Thymus (tissue), 14 donors: ENCODE measurements at places on chromosomes 12 and 14. TPM values are rescaled to one million over a fixed set of nuclear protein-coding genes. Genes with fewer than 3 reads are reported as not detected.

GRCh38 chr14:96349286-96350075 is 13.7 kb downstream of the ATG2B start:
- no peak overlapping the region for H3K27ac ChIP-seq
- no peaks in the 10 kb centered on the region for H3K27me3 ChIP-seq
- no peaks in the 10 kb centered on the region for H3K4me1 ChIP-seq

Gene MNAT1
- total RNA-seq, result 64.0 TPM

- no peaks in the 10 kb centered on the region for H3K27me3 ChIP-seq
- DNase-seq, result no peak
- H3K27ac ChIP-seq, result no peak overlapping the region
- no peak overlapping the region for H3K4me3 ChIP-seq
These were observed 6.6 kb downstream of the COA8 start for GRCh38 chr14:103569408-103569807.

- DNase-seq, result no peak
- H3K27ac ChIP-seq, result no peak overlapping the region
- H3K4me1 ChIP-seq, result no peaks in the 10 kb centered on the region
- H3K36me3 ChIP-seq, result no peaks in the 10 kb centered on the region
- no peak overlapping the region for H3K4me3 ChIP-seq
These were observed 162.0 kb downstream of the SAMD4A start for GRCh38 chr14:54728700-54729527.

DNA sequence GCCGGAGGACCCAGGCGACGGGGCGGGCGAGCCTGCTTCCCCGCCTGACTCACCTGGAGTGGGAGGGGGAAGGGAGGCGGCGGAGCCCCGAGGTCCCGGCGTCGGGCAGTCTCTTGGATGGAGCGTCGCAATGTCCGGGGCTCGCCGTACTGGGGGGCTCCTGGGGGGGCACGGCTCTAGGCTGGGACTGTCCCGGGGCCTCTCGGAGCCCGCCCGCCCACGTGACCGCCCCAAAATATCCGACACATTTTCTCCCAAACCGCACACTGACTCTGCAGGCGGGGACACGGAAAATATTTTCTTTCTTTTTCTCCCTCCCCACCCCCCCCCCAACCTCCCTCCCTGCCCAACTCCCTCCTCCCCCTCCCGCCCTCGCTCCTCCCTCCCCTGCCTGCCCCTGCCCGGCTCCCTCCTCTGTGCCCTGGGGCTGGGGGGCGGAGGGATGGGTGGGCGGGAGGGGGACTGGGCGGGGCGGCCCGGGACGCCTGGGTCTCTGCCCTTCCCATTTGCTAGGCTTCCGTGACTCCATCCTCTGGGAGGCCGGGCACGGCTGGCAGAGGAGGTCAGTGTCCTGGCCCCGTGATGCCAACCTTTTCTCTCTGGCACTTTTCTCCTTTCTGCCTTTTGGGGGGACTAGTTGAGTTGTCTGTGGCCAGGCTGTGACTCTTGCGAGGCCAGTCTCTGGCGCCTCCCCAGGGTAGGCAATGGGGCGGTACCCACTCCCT is at the start of gene RARG:
Gene RARG (minus strand): TSS at position 289 of the 725 bp plus-strand sequence. CDS start 4,664 bp downstream, outside the sequence.
- H3K4me3 ChIP-seq, result peak within 1 kb of the TSS; percentile 49
- no peak within 1 kb of the TSS for H3K27ac ChIP-seq
- H3K4me1 ChIP-seq, result peaks cover 36% of the 10 kb centered on the region
- H3K27me3 ChIP-seq, result peaks cover 50% of the 10 kb centered on the region
- no peak for DNase-seq

DNA sequence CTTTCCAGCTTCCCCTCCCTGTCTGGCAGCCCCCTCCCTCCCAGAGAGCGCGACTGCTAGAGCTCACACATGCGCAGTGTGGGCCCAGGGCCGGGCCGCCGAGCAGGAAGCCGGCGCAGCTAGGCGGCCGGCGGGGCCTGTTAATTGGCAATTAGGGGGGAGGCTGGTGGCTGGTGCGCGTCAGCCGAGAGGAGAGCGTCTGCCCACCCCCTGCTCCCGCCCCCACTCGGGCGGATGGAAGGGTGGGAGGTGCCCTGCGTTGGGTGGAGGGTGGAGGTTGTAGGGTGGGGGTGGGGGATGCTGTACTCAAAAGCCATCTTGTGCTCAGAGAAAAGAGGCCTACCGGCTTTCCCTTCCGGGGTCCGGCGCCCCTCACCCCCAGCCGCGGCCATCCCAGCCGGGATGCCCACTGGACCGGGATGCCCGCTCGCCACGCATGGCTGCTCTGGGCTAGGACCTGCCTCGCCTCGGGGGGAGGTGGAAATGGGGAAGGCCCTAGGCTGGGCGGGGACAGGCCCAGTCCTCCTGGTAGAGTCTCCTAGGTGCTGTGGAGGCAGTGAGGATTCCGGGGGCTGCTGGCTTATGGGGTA is 9.2 kb downstream of the HOXC8 start:
- H3K4me1 ChIP-seq, result peaks cover 3% of the 10 kb centered on the region
- peak overlapping the region; percentile 49 for H3K4me3 ChIP-seq
- DNase-seq, result peak; percentile 31
- peaks cover 90% of the 10 kb centered on the region for H3K27me3 ChIP-seq
- H3K27ac ChIP-seq, result no peak overlapping the region
- H3K36me3 ChIP-seq, result no peaks in the 10 kb centered on the region

GRCh38 chr12:89493670-89494302 is 30.8 kb downstream of the GALNT4 start:
- DNase-seq, result no peak
- peaks cover 4% of the 10 kb centered on the region for H3K36me3 ChIP-seq
- H3K4me3 ChIP-seq, result no peak overlapping the region
- no peak overlapping the region for H3K27ac ChIP-seq
- H3K27me3 ChIP-seq, result no peaks in the 10 kb centered on the region
- no peaks in the 10 kb centered on the region for H3K4me1 ChIP-seq

- no peaks in the 10 kb centered on the region for H3K36me3 ChIP-seq
- H3K4me1 ChIP-seq, result no peaks in the 10 kb centered on the region
- DNase-seq, result no peak
- H3K27me3 ChIP-seq, result no peaks in the 10 kb centered on the region
- no peak overlapping the region for H3K4me3 ChIP-seq
- no peak overlapping the region for H3K27ac ChIP-seq
These were observed 78.5 kb downstream of the MDGA2 start for GRCh38 chr14:47596860-47597259.

DNA sequence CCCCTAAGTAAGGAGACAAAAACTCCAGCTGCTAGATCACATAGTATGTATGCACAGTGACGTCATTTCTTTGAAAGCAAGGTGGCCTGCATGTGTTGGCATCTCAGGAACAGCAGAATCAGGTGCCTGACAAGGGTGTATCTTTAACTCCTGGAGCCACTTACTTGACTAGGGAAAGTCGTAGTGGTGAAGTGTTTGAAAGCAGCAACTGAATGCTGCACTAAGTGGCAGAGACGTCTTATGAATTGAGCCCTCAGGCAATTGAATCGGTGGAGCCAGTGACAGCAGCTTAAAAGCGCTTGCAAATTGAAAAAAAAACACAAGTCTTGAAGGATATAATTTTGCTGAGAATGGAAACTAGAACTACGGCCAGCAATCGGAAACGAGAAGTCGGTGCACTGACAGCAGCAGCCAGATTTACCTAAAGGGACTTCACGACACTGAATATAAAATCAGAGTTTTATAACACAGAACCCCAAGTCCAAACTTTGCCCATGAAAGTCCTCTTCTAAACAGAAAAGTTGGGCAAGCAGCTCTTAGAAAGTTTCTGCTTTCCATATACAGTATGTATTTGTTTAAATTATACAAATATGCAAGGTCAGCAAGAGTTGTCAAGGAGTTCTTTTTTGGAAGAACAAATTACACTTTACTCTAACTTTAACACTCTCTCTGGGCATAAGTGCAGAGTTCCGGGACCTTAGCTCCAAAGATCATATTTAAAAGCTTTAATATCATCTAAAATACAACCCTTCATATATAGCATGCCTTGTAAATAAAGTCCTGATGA is 1.1 kb downstream of the IGF1 start:
- DNase-seq, result no peak
- H3K36me3 ChIP-seq, result no peaks in the 10 kb centered on the region
- peak overlapping the region; percentile 3 for H3K4me3 ChIP-seq
- H3K4me1 ChIP-seq, result peaks cover 11% of the 10 kb centered on the region
- no peak overlapping the region for H3K27ac ChIP-seq

- H3K27me3 ChIP-seq, result no peaks in the 10 kb centered on the region
- H3K27ac ChIP-seq, result no peak overlapping the region
- H3K36me3 ChIP-seq, result peaks cover 74% of the 10 kb centered on the region
- no peak overlapping the region for H3K4me3 ChIP-seq
- no peak for DNase-seq
- no peaks in the 10 kb centered on the region for H3K4me1 ChIP-seq
These were observed 135.0 kb downstream of the NCOR2 start for GRCh38 chr12:124432376-124432775.

DNA sequence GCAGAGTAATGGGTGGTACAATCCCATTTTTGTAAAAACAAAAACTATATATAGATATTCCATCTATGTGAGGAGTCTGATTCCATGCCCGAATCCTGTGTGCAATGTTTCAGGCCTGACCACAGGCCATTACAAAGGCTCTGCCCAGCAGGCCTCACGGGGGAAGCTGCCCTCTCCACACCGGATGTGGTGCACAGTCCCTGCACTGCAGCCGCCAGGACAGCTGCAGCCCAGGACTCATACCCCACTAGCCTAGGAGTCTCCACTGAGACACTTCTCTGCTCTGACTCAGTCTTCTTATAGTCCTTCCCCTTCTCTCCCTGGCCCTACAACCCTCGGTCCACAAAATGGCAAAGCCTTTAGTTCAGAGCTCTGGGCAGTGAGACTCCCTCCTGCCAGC is 190.4 kb downstream of the PPM1H start:
- H3K36me3 ChIP-seq, result no peaks in the 10 kb centered on the region
- peaks cover 31% of the 10 kb centered on the region for H3K4me1 ChIP-seq
- no peak for DNase-seq
- H3K27me3 ChIP-seq, result no peaks in the 10 kb centered on the region

- no peak for DNase-seq
- H3K36me3 ChIP-seq, result peaks cover 98% of the 10 kb centered on the region
- H3K4me3 ChIP-seq, result no peak overlapping the region
- peaks cover 6% of the 10 kb centered on the region for H3K4me1 ChIP-seq
These were observed 47.7 kb downstream of the BCL11B start for GRCh38 chr14:99224116-99224910.

Gene RNU4-1
- 7,767 TPM for total RNA-seq

Gene POTEM
- not detected for total RNA-seq
